ENCODE measurements at places on chromosomes 4 and X.

GRCh38 chr4:168907119-168907698 is 102.8 kb downstream of the CBR4 start:
- no peak for DNase-seq

- no peak for DNase-seq
Measured at GRCh38 chr4:81197864-81198524, 17.0 kb downstream of the PRKG2 start.

DNA sequence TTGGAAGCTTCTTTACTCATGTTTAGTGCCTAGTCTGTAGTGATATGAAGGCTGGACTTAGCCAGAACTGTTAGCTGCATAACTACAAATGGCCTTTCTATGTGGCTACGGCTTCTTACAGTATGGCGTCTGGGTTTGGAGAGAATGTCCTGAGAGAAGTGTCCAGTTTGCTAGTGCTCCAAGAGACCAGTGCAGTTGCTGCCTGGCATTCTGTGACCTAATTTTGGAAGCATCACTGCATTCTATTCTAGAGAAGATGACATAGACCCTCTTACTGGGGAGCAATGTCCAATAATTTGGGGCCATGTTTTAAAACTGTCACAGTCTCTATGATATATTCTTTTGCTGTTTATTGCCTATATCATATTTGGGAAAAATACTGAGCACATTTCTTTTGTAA is 74.2 kb downstream of the STAG2 start:
- DNase-seq, result no peak

GRCh38 chr4:52752936-52753335 is 1.7 kb upstream of the ERVMER34-1 start:
- no peak for DNase-seq

DNA sequence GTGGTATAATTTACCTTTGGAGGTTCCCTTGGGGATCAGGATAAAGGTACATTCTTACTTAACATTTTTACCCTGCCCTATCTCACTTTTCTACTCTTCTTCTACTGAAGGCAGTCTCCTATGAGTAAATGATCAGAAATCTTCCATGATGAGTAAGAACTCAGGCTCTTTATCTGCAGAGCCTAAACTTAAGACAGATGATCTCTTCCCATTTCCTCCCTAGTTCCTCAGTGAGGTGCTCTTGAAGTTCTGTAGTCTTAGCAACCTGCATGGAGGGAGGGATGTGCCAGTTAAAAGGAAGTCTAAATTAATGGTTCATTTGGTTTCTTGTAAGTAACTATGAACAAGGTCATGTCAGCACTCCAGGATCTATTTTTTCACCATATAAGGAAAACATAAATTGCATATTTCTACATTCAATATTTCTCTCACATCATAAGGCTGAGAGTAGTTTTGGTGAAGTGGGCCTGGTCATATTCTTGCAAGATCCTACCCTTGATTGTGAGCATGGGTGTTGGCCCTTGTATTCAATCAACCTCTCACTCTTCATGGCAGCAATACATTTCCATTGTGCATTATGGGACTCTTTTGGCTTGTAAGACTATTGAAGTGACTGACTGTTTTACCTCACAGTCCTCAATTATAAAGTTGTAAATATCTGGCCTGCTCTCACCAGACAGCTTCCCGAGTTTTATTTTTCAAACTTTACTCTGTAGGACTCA is 295.5 kb downstream of the SLC7A11 start:
- DNase-seq, result no peak

DNA sequence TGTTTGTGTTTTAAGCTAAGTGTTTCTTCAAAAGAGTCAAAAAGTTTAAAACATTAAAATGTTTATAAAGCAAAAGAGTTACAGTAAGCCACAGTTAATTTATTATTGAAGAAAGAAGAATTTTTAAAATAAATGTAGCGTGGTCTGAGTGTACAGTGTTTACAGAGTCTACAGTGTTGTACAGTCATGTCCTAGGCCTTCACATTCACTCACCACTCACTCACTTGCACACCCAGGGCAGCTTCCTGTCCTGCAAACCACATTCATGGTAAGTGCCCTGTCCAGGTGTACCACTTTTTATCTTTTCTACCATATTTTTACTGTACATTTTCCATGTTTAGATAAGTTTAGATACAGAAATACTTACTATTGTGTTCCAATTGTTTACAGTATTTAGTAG is 239.7 kb upstream of the AGA start:
- DNase-seq, result no peak

GRCh38 chr4:151227731-151228130 is 49.2 kb upstream of the PRSS48 start:
- DNase-seq, result no peak

GRCh38 chr4:28827866-28828265 is 1892.3 kb upstream of the PCDH7 start:
- no peak for DNase-seq

GRCh38 chrX:42869659-42870476 is 91.9 kb upstream of the PPP1R2C start:
- DNase-seq, result no peak

GRCh38 chr4:7472442-7473013 is 37.8 kb upstream of the PSAPL1 start:
- no peak for DNase-seq

DNA sequence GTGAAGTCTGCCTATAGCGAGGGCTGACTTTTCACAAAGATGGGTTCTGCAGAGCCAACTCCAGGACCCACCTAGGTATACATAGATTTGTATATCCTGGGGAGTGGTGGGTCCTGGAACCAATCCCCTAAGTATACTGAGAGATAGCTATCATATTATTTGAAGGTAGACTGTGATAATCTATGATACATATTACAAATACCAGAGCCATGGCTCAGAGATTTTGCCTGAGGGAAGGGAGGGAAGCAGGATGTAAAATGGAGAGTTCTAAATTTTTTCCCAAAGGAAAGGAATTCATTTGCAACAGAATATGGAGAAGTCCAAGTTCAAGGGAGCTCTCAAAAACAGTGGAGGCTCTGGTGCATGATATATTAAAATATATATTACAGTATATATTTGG is 7.2 kb downstream of the TCEAL3 start:
- DNase-seq, result no peak
